ENCODE measurements at places on chromosomes 12 and 14.

- DNase-seq: no peak
Observed at GRCh38 chr12:19894803-19895202, 455.5 kb downstream of the AEBP2 start.

DNA sequence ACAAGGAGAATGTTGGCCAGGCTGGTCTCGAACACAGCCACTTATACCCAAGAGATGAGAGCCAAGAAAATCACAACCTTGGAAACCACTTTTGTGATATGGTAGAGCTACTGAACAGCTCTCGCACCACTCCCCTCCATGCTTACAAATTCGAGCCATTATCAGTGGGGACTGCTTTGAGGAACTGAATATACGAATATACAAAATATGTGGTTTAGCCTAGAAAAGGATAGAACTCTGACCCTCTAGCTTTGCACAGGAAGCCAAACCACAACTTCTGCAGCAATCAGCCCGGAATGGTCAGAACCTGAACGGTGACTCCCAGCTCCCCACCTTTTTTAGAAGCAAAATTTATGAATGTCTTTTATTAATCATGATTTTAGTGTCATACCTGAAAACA lies 129.8 kb upstream of the TMEM132C start:
- DNase-seq: no peak

DNA sequence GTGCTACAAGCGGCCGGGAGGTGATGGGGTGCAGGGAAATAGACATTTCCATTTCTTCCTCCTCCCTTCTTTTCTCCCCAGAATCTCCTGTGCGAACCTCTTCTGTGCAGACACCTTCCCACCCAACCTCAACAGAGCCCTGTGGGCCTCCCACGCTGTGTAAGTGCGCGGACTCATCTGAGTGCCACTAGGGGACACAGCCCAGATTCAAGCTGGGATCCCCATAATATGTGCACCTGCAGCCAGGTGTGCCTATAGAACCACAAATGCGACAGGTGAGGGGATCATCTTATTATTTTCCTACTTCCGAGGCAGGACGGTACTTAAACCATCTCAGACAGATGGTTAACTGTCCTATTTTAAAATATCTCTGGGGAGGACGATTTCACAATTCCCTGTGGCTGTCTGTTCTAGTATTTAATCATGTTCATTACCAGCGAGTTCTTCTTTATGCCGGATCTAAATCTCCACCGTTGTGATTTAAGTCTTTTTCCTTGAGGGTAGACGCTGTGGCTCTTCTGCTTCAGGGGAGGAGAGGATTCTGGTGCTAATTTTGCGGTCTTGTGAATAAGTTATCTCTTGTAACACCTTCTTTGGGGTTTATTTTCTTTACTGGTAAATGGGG lies 17.2 kb upstream of the CACNA1C start:
- DNase-seq: no peak

DNA sequence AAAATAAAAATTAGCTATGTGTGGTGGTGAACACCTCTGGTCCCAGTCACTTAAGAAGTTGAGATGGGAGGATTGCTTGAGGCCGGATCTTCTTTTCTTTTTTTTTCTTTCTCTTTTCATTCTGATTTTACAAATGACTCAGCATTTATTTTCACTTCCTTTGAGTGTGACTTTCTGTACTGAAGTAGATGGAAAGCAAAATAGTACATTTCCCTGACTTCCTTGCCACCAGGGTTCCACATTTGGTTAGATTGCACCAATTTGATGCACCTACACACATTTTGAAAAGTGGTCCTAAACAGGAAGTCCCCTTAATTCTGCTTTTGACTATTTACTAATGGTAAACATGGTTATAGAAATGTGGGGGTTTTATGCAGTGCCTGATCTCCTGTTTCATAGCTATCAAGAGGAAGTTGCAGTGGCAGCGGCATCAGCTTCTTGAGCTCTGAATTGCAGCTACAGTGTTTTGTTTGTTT lies 13.0 kb upstream of the LEMD3 start:
- DNase-seq: no peak

- no peak for DNase-seq
Observed at GRCh38 chr12:42756841-42757623, 167.5 kb upstream of the PRICKLE1 start.

DNA sequence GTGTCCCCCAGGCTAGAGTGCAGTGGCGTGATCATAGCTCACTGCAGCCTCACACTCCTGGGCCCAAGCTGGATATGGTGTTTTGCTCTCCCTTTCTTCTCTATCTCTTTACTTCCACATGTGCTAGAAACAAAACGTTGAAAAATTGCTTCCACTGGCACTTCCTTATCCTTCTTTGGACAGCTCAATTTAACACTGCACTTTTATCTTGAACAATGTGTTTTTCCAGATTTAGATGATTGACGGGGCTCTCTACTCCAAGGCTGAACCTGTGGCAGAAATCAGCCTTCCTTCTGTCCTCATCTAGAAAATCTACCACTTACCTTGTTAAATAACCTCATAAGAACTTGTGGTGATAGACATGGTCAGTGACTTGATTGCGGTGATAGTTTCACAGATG lies 165.1 kb downstream of the DAD1 start:
- no peak for DNase-seq

GRCh38 chr14:64857979-64858744 lies 21.5 kb downstream of the SPTB start:
- DNase-seq: no peak
